ENCODE measurements at places on chromosomes 13 and 19.

GRCh38 chr13:24650161-24650560 is 30.0 kb upstream of the ATP12A start:
- no peak for DNase-seq

DNA sequence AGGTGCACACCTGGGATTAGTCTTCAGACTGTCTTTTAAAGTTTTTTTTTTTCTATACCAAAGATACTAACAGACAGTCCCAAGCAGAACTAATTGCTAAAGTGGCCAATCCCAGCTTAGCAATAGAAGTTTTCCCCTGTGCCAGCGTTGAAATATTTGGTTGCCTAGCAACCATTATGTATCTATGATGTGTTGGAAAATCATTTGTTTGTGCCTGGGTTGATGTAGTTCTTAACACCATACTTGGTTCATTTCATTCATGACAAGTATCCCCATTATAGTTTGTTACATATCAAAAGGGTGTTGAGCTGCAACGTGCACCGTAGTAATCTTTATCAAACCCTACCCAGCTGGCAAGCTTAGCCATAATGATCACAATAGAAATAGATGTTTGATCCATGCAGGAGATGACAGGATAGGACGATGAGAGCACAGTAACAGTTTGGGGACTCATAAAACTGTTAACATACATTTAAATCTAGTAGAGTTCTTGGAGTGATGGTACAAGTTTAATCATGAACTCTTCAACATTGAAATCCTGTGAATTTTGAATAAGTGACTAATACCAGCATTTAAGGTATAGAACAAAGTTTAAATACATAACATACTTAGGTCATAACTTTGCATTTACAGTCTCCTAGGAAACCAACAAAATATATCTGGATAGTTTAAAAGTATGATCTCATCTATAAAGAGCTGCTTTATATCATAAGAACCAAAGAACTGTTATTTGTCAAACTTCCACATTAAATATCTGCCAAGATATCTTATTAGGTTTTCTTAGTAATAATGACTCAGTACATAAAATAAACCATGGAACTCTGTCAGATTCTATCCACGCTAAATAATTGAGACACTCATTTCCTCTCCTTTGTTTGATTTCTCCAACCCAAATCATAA is 73.4 kb downstream of the MBNL2 start:
- DNase-seq = peak; percentile 26

DNA sequence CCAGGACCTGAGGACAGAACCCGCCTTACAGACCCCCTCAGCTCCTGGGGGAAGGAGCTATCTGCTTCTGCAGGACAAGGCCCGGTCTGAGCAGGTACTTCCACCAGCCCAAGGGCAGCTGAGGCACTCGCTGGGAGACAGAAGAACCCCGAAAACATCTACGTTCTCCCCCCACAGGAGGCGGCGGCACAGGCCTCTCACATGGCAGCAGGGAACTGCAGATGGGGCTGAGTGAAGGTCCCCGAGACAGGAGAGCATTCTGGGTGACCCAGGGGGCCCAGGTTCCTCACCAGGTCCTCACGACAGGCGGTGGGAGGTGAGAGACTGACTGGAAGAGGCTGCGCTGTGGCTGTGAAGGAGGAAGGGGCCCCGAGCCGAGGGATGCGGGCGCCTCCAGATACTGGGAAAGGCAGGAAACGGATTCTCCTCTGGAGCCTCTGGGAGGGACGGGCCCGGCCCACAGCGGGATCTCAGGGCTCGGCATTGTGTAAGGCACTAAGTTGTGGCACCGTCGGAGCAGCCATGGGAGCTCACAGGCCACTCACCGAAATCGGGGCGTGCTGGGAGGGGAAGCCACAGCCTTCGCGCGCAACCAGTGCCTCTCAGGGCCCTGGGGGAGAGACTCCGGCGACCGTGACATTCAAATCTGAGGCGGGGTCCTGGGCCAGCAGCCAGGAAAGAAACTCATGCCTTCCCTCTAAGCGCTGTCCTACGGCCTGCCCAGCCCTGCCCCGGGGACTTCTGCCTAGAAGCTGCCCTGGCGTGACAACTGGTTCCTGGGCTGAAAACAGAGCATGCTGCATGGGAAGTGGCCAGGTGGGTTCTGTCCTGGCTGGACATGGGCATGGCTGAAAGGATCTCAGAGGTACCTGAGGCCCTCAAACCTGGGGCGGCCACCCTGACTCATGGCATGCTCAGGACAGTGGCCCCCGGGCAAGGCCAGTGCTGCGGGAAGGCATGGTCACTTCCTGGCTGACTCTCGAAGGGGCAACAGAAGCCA is 14.0 kb downstream of the RPL36 start:
- no peak for DNase-seq

DNA sequence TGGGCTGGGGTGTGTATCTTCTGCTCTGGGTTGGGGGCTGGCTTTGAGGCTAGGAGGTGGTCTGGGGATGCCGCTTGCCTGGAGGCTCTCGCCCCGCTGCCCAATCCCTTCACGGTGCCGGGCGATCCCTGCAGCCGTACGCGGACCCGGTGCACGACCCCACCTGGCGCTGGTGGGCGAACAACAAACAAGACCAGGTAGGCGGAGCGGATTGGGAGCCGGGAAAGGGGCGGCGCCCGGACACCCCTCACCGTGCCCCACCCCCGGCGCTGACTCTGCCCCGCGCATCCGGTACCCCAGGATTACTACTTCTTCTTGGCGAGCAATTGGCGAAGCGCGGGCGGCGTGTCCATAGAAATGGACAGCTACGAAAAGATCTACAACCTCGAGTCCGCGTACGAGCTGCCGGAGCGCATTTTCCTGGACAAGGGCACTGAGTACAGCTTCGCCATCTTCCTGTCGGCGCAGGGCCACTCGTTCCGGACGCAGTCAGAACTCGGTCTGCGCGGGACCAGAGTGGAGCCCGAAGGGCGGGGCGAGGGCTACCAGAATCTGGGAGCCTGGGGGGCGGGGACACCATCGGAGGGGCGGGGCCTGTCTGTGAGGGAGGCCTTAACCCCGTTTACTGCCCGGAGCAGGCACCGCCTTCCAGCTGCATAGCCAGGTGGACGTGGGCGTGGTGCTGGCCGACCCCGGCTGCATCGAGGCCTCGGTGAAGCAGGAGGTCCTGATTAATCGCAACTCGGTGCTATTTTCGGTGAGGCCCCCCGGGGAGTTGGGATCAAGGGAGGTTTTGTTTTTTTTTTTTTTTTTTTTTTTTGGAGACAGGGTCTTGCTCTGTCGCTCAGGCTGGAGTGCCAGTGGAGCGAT is 12.1 kb upstream of the PSMD8 start:
- DNase-seq = no peak

GRCh38 chr19:28858933-28859332 is 354.0 kb downstream of the UQCRFS1 start:
- no peak for DNase-seq

- DNase-seq = peak; percentile 80
Measured at GRCh38 chr19:40776932-40777644, 959 bp upstream of the RAB4B start.

DNA sequence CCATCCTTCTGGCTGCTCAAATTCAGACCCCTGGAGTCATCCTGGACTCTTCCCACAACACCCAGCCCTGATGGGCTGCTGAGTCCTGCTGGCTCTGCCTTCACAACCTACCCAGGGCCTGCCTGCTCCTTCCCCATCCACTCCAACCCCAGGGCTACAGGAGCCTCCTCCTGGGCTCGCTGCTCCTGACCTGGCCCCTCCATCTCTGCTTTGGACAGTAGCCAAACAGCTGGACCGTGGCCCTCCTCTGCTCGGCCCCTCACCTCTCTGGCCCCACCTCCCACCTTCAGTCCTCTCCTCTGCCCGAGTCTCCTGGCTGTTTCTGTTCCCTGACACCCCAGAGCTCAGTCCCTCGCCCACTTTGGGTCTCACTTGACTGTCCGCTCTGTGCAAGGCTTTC is 66.7 kb downstream of the CEBPG start:
- DNase-seq = no peak

DNA sequence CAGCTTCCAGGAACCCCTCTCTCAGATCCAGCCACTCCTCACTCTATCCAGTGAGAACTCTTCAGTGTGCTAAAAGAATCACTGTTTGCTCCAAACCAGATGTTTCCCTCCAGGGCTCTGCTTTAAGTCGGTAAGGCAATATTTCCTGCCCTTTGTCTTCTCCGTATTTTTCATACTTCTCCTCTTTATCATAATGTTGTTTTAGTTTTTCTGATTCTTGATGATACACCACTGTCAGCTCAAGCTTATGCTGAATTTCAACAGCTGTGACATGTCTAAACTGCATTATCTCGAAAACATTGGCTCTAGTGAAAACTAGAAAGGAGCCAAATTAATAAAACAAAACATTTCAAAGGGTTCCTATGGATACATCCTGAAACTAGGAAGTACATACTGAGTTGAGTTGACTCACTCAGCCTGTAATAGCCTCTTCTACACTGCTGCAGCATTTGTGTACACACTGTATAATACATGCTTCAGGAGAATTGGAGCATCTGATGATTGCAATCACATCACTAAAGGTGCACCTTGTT is 39.8 kb downstream of the GPR180 start:
- peak; percentile 67 for DNase-seq

DNA sequence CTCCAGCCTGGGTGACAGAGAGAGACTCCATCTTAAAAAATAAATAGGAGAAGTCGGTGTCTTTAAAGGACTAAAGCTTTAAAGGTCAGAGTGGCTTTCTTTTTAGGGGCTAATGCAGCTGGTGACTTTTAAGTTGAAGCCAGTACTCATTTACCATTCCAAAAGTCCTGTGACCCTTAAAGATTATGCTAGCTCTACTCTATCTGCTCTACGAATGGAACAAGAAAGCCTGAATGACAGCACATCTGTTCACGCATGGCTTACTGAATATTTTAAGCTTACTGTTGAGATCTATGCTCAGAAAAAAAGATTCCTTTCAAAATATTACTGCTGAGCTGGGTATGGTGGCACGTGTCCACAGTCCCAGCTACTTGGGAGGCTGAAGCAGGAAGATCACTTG is 16.4 kb downstream of the TDRD12 start:
- no peak for DNase-seq

- DNase-seq = no peak
Measured at GRCh38 chr13:74367193-74367592, 233.0 kb upstream of the KLF12 start.

DNA sequence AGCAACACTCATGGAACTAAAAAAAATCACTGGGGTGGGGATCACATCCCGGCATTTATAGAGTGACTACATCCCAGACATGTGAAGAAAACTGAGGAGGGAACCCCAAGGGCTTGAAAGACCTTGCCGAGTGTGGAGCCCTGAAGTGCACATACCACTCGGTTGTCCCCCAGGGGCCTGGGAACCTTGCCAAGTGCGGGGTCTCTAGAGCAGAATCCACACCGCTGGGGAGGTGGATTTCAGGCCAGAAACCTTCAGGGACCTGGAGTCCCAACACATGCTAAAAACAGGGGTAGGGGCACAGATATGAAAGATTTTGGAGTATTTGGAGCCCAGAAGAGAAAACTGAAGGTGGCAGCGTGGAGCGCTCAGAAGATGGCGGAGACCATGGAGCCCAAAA is 35.2 kb downstream of the ERICH4 start:
- no peak for DNase-seq

DNA sequence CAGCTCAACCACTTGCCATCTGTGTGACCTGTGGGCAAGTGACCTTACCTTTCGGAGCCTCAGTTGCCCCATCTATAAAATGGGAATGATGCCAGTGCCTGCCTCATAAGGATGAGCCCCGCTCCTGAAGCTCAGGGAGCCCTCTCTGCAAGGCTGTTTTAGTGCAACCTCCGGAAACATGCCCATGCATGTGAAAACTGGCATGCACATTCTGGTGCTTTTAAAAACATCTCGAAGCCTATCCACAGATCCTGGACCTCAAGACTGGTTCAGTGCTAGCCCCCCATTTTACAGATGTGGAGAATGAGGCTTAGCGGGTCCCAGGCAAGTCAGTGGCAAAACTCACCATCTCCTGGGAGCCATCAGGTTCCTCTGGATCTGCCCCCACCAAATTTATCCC is 5.6 kb downstream of the CADM4 start:
- no peak for DNase-seq

GRCh38 chr13:20127262-20127561 is 33.6 kb downstream of the GJA3 start:
- DNase-seq = no peak

DNA sequence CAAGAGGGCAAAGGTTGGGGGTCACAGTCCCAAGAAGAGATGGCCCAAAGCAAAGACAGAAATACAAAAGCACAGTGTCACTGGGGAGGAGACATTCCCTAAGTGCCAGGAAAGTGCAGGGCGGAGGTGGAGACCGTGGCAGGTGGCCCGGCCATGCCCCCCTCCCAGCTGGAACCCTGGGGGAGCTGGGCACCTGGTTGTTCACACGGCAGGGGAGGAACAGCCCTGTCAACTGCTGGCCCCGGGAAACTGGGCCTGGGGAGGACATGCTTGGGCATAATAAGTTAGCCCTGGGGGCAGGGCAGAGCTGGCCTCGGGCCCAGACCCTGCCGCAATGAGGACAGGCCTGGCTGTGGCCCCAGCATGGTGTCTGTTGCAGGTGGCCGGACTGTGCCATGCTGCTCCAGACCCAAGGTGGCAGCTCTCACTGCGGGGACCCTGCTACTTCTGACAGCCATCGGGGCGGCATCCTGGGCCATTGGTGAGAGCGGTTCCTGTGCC is 7.4 kb downstream of the HPN start:
- no peak for DNase-seq

GRCh38 chr19:50322234-50322633 is 6.9 kb downstream of the KCNC3 start:
- no peak for DNase-seq

DNA sequence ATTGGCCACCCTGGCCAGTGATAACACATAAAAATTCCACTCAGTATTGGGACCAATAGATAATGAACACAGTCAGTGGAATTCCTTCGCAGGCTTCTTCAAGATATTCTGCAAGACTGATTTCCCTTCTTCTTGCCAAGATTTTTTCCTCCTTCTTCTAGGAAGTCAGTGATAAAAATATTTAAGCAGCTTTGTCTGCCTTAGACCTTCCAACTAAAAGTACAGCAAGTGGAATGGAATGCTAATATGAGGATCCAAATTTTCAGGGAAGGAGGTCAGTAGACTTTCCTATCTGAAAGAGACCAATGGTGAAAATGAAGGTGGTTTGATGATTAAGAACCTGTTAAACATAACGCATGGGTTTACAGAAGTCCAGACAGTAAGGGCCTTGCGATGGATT is 9.6 kb downstream of the STARD13 start:
- no peak for DNase-seq

- DNase-seq = peak; percentile 48
Measured at GRCh38 chr13:98761126-98761985, 8.9 kb upstream of the SLC15A1 start.

GRCh38 chr19:861756-862580 is 2.5 kb downstream of the CFD start:
- DNase-seq = no peak

Data from AG04450 (cell line).